ENCODE measurements at places on chromosomes 5 and 9.

GRCh38 chr9:42378418-42378815, 195.0 kb downstream of the SPATA31A6 start:
- no peak for DNase-seq

GRCh38 chr9:103669296-103669695, 424.8 kb upstream of the SMC2 start:
- DNase-seq, result no peak

DNA sequence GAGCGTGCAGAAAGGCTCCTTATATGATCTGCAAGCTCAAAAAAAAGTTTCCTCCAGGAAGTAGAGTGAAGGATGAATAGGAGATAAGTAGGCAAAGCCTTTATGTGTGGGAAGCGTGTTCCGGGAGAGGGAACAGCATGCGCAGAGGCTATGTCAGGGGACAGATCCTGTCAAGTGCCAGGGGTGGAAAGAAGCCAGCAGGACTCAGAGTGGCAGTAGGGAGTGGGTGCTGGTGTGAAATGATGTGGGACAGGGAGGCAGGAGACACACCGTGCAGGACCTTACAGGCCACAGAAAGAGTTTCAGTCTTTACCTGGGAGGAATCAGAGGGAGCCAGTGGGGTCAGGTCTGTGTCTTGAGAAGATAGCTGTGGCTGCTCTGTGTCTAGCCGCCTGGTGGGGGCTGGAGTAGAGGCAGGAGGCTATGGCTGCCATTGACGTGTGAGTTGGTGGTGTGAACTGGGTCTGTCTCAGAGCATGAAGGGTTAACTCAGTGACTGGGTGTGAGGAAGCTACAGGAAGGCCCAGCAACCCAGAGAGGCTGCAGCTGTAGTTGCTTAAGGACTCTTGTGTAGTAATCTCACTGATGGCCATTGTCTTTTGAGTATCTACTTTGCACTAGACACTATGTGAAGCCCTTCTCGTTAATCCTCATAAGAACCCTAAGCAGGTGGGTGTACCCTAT, 71.3 kb downstream of the PPARGC1B start:
- DNase-seq, result no peak

GRCh38 chr5:122515709-122516431, 203.8 kb downstream of the SNCAIP start:
- no peak for DNase-seq

DNA sequence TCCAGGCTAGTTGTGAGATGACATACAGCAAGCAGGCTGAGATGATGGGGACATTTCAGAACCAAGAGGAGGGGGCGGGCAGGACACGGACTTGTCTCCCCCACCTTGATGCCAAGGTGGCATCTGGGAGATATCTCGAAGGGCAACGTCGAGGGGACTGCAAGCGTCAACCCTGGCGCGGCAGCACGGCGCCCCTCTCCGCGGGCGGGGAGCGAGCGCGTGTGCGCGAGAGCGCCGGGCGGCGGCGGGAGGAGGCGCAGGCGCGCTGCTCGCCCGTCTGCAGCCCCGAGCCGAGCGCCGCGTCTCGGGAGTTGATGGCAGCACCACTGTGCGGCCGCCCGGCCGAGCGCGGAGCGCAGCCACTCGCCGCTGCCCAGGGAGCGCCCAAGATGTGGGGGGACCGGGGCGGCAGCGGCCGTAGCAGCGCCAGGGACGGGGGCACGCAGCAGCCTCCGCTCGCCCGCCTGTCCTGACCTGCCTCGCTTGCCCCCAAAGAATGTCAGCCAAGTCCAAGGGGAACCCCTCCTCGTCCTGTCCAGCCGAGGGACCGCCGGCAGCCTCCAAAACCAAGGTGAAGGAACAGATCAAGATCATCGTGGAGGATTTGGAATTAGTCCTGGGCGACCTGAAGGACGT, at the start of gene PRR16:
TSS of gene PRR16 (plus strand) at position 310 of the 636 bp plus-strand sequence.
- DNase-seq, result no peak

DNA sequence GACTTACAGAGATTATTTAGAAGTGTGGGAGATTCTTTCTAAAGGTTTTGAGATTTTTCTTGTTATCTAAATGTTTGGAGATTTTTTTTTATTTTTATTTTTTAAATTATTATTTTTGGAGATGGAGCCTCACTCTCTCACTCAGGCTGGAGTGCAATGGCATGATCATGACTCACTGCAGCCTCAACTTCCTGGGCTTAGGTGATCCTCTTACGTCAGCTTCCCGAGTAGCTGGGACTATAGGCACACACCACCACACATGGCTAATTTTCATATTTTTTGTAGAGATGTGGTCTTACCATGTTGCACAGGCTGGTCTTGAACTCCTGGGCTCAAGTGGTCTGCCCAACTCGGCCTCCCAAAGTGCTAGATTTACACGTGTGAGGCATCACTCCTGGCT, 694.5 kb downstream of the TLE1 start:
- DNase-seq, result no peak

GRCh38 chr9:91092214-91092613, 269.5 kb downstream of the AUH start:
- no peak for DNase-seq

GRCh38 chr9:95773053-95773418, 102.5 kb upstream of the ERCC6L2 start:
- no peak for DNase-seq

DNA sequence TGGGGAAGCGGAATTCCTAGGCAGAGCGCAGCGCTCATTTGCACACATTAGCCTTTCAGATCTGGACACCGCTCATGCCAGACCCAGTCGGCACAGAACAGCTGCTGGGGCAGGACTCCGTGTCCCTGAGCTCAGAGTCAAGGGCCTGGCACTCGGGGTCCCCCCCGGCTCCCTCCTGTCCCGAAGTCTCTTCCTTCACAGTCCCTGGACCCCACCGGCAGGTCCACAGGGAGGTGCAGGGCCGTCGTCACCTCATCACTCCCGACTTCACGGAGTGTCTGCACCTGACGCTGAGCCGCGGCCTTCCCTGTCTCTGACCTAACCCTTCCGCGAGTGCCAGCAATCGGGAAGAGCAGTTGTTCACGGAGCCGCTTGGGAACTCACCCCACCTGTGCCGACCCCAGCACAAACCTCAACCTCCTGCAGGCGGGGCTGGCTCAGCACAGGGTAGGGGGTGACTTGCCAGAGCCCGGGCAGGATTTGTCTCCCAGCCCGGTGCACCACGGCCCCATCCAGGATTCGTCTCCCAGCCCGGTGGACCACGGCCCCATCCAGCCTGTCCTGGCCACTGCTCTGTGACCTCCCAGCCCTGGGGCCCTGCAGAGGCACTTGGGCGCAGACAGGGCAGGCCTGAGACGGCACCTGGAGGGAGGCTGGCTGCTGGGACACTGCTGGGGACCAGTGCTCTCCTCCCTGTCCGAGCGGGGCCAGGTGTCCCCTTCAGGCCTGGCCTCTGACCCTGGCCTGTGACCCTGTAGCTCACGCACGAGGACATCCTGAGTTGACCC, 9.9 kb upstream of the SLC9A3 start:
- DNase-seq, result no peak

DNA sequence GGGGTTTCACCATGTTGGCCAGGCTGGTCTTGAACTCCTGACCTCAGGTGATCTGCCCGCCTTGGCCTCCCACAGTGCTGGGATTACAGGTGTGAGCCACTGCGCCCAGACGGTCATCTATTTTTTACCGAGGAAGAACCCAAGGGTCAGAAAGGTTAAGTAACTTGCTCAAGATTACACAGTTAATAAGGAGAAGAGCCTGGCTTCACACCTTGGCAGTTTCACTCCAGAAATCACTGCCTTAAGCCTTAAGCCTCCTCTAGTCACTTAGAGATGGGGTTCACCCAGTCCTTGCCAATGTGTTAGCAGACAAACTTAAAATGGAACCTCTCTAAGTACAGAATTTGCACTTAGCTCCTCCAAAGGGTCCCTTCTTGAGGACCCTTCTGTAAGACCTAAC, 116.3 kb downstream of the PTTG1 start:
- DNase-seq, result no peak

DNA sequence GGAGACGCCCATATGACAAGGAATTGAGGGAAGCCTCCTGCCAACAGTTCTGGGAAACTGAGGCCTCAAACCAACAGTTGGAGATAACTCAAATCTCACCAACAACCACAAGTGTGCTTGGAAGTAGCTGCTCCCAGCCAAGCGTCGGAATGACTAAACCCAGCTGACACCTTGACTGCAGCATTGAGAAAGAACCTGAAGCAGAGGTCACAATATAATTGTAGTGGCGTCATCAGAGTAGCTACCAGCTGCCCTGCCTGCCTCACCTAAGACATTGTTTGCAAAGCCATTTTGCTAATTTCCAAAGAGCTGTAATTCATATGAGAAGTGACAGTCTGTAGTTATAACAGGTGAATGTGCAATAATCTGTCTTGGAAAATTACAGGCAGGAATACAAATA, 40.8 kb upstream of the ANKRD31 start:
- no peak for DNase-seq

- no peak for DNase-seq
Measured at GRCh38 chr5:76556511-76557221, 66.5 kb downstream of the F2RL2 start.

DNA sequence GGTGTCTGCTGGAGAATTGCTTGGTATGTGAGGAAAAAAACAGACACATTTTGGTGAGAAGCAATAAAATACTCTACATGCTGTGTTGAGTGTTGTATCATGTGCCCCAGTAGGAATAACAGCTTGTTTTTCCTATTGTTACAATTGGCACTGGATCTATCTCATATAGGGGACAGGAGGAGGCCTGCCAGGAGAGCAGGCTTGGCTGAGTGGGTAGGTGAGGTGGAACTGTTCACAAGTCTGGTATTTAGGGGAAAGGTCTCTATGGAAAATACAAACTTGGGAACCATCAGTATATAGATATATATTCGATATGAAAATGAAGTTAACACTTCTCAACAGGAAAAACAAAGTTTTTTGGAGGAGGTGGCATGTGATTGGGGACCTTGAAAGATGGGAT, 9.5 kb upstream of the SH3TC2 start:
- no peak for DNase-seq

GRCh38 chr5:151002250-151002649, 18.1 kb upstream of the GPX3 start:
- no peak for DNase-seq

DNA sequence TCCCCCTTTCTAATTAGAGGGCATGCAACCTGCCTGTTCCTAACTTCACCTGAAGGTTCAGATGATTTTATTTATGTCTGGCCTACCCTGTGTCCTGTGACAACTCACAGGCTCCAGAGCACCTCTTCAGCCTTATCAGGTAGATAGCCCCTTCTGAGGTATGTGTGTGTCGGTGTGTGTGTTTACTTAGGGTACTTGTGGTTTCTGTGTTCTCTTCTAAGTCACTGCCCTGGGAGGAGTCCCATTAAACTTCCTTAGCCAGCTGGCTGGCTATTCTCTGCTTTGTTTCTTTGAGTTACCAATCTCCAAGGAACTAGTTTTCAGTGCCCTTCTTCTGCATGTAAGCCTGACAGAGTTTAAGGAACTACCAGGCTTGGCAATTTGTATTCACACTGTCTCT, 74.9 kb downstream of the UNC13B start:
- no peak for DNase-seq

- DNase-seq, result no peak
Measured at GRCh38 chr5:43370352-43370751, 41.8 kb downstream of the CCL28 start.

DNA sequence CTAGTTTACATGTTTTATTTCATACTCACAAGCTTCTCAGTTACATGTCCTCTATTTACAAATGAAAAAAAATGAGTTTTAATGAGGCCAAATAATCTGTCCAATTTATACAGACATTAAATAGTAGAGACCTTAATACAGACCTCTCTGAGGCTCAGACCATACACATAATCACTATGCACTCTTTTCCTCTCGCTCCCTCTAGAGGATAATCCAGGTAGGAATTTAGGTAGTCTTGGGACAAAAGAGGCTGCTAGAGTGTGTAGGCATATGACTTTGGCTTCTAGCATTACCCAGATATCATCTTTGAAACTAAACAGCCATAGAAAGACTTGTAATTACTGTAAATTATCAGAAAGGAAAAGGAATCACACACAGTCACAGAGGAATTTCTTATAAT, 444.7 kb downstream of the HINT1 start:
- DNase-seq, result no peak

DNA sequence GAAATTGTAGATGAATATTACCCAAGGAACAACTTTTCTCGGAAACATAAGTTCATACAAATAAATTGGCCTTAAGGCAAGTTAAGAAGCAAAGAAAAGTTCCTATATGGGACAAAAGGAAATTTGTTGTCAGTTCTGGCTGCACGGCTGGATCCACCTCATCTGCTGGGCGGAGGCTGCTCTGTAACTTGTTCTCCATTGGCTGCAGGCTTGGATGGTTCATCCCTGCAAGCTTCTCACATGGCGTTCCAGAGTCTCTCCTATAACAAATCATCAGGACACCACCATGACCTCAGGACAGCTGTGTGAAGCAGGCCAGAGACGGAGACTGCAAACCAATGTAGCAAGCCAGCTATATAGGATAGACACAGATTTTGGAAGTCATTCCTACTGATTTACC, 81.4 kb upstream of the DAB2 start:
- DNase-seq, result no peak

DNA sequence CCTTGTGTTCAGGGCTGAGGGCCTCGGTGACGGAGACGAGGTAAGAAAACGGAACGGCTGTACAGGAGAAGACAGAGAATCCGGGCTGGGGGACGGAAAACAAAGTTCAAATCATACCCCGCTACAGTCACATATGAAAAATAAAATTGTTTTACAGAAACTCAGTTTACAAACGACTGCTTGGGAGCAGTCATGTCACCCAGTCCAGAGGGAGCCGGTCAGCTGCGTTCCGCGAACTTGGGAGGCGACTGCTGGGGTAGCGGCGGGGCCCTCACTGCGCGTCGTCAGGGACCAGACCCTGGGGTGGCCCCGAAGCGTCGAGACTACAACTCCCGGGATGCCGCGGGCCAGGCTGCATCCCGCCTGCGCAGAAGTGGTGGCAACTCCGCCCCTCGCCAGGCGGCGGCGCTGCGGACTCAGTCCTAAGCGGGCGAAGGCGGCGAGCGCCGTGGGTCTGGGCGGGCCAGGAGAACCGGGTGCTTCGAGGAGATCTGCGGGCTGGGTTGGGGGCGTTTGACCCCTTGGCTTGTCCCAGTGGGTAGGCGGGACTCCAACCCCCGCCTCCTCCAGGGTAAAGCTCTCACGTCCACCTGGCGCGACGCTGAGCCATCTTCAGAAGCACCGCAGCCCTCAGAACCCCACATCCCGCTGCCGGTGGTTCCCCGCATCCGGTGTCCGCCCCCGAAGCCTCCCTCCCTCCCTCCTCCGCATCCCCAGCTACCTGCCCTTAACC, 4.0 kb downstream of the SIT1 start:
- peak; percentile 64 for DNase-seq

DNA sequence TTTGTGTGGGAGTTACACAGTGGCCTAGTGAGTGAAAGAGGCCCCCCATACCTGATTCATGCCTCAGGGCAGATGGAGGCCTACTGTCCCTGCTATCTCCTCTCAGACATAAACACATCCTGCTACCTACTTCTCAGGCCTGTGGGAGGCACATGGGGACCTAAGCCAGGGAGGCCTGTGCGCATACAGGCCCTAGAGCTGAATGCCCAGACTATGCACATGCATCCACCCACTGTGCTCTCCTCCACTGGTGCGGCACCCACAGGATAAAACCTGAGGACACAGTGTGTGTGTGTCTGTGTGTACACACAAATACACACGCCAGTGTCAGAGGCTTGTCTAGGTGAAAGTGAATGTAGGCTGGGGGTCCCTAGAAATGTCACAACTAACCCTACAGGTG, 1.4 kb downstream of the PAX5 start:
- no peak for DNase-seq
